Stimulated activated CD4-positive, alpha-beta T cell treated with anti-CD3 and anti-CD28 coated beads, TNF-alpha, amount 100 ng/mL, for 48 hours (primary cell): ENCODE measurements at places on chromosomes 6 and 20.

DNA sequence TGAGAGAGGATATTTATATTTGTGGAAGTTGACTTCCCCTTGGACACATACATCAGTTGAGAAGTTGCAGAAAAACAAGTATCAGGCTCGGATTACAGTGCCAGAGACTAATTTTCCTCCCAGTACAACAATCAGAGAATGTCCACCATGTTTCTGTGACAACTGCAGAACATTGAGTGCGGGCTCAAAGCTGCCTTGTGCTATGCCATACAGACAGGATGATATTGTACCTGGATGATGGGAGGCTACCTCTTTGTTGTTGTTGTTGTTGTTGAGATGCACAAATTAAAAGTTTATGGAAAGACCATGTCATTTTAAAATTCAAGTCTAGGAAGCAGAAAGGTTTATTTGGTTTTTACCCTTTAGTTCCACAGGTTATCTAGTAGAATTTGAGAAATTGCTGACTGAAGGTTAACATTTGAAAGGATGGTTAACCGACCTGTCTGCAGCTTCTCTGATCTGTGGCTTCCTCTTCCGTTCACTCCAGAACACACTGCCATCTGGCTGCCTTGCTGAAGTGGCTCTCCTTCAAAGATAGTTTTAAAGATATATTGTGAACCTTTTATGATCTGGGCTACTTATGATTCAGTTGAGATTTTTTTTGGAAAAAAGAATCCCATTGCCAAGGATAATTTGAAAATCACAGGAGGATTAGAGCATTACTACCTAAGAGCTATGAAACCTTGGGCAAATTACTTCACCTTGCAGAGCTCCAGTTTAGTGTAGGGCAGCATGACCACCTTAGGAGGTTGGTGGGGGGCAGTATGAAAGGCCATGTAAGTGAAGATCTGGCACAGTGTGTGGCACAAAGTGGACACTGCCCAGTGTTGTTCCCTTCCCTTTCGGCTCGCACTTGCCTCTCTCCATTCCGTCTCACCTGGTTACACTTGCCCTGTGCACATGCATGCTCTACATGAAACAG, 15.9 kb downstream of the TMEM200A start:
- no peak for DNase-seq

DNA sequence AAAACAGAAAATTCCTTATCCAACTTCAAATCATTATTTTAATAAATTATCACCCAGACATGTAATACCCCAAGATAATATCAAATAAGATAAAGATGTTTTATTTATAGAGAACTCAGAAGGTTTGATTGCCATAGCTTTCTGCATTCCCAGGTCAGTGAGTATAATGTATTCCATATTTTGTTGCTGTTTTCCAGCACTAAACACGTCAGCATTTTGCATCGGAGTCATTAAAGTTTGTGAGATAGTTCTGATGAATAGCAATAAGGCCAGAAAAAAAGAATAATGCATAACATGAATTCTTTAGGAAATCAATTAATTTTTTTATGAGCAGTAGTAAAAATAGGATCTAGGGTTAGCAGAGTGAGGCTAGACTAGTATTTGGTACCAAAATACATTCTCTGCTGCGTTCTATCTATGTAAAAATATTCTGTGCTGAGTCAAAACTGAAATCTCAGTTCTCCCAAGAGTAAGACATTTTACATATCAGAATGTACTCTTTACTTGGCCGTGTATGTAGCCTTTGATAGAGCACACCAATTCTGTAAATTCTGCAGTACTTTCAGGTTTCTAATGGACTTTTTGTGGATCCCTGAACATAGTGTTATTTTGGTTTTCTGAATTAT, 269.9 kb upstream of the AGPAT4 start:
- no peak for DNase-seq

- DNase-seq: no peak
Observed at GRCh38 chr6:131900231-131900630, 50.9 kb downstream of the CCN2 start.

DNA sequence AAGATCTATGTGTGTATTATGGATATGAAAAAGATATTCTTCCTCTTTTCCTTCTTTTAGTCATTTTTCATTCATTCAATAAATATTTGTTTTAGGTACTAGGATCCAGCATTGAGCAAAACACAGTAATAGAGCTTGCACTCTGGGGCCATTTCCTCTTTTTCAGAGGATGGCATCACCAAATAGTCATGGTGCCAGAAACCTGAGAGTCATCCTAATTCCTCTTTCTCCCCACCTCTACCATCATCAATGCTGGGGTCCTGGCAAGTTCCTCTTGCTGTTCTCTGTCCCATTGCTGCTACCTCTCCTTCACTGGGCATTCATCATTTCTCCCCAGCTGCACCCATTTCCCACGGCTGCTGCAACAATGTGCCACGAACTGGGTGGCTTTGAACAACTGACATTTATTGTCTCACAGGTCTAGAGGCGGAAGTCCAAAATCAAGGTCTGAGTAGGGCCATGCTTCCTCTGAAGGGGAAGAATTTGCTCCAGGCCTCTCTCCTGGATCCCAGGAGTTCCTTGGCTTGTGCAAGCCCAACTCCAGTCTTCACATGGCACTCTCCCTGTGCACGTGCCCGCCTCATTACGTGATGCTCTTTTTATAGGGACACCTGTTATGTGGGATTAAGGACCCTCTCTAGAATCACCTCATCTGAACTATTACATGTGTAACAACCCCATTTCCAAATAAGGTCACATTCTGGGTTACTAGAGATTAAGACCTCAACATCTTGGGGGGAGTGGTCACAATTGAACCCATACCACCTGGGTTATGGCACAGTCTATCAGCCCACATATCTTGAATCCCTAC, 9.5 kb upstream of the IGF2R start:
- DNase-seq: no peak

- no peak for DNase-seq
Observed at GRCh38 chr20:10475225-10475624, 40.1 kb downstream of the SLX4IP start.

DNA sequence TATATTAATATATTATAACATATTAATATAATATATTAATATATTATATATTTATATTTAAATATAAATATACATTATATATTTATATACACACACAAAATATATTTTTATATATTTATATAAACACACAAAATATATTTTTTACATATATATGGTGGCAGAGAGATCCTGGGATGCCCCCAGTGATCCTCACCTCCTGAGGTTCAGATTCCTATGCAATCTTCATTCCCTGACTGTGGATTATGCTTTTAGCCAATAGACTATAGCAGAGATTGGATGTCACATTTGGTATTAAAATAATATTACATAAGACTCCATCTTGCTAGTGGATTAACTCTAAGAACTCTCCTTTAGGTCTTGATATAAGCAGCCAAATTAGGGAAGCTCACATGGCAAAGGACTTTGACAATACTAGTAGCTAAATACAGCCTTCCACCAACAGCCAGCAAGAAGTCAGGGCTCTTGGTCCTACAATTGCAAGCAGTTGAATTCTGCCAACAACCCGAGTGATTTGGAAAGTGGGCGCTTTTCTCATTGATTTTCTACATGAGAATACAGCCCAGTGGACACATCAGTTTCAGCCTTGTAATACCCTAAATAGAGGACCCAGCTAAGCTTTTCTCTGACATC, 681.0 kb downstream of the C6orf118 start:
- DNase-seq: no peak
